ENCODE measurements at places on chromosomes 11 and 22. TPM values are rescaled to one million over a fixed set of nuclear protein-coding genes. Genes with fewer than 3 reads are reported as not detected.

DDI1 gene
- total RNA-seq = not detected

SCGB1D2 gene
- total RNA-seq = 0.85 TPM

SPDYC gene
- not detected for total RNA-seq

SEPTIN3 gene
- total RNA-seq = 3.9 TPM

ZP1 gene
- not detected for total RNA-seq

CHRM1 gene
- total RNA-seq = not detected

VSIG2 gene
- not detected for total RNA-seq

EHF gene
- total RNA-seq = 0.51 TPM

RIMBP3C gene
- total RNA-seq = 0.90 TPM

OR5B2 gene
- total RNA-seq = not detected

CENPM gene
- 39.8 TPM for total RNA-seq

PRCP gene
- total RNA-seq = 57.0 TPM

CBLIF gene
- not detected for total RNA-seq

OR52A1 gene
- total RNA-seq = not detected

WNT11 gene
- total RNA-seq = 1.1 TPM

OR8G5 gene
- not detected for total RNA-seq

TRPT1 gene
- total RNA-seq = 66.1 TPM

GRAP2 gene
- 0.54 TPM for total RNA-seq

ANGPTL5 gene
- total RNA-seq = not detected

OR8D4 gene
- not detected for total RNA-seq

VWCE gene
- 0.51 TPM for total RNA-seq

APOBEC3C gene
- 12.7 TPM for total RNA-seq

KCNJ1 gene
- not detected for total RNA-seq

OR10G7 gene
- not detected for total RNA-seq

LYVE1 gene
- 0.31 TPM for total RNA-seq

MPZL3 gene
- total RNA-seq = 1.0 TPM

SLC22A8 gene
- not detected for total RNA-seq

NCF4 gene
- total RNA-seq = not detected

PRG3 gene
- not detected for total RNA-seq

CRYBA4 gene
- total RNA-seq = not detected

SIPA1 gene
- total RNA-seq = 86.9 TPM

BIK gene
- 0.18 TPM for total RNA-seq

OR1S2 gene
- not detected for total RNA-seq

KRTAP5-11 gene
- total RNA-seq = not detected

OR6A2 gene
- 0.15 TPM for total RNA-seq

POTEH gene
- not detected for total RNA-seq

CNGA4 gene
- 0.62 TPM for total RNA-seq

HOATZ gene
- total RNA-seq = not detected

MYOD1 gene
- total RNA-seq = not detected

AIFM3 gene
- 2.7 TPM for total RNA-seq

FXYD2 gene
- 0.39 TPM for total RNA-seq

TMEM191C gene
- 2.9 TPM for total RNA-seq

SLC7A4 gene
- total RNA-seq = not detected

SOX10 gene
- not detected for total RNA-seq

FDXACB1 gene
- 4.1 TPM for total RNA-seq

MOV10L1 gene
- 0.10 TPM for total RNA-seq

KRTAP5-1 gene
- not detected for total RNA-seq

SERPIND1 gene
- total RNA-seq = 0.18 TPM
